CD4-positive, alpha-beta T cell treated with Interleukin-1 beta for 1 hour (primary cell): ENCODE measurements at places on chromosomes 6 and 20.

DNA sequence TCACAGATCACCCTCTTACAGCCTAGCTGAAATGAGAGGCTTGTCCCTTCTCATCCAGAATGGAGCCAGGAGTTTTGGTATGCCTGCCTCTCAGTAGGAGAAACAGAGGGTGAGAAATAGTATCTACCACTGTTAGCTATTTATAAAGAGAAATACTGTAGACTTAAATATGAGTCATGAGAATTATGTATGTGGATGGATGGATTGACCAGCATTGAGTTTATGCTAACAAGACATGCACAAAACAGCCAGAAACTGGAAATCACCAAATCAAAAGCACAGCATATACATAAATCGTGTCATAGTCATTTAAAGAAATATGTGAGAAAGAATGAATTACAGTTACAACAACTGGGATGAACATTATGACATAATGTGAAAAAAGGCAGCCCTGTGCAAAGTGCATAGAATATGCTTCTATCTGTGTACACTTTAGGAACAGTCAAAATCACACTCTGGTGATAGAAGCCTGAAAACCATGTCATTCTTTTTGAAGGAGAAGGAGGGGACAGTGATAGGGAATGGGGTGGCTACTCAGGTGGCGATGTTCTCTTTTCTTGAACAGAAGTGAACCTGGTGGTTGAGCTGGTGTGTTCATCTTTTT lies 79.8 kb upstream of the KIF25 start:
- no peak for DNase-seq

- DNase-seq = no peak
Observed at GRCh38 chr20:10800288-10800687, 126.5 kb upstream of the JAG1 start.

DNA sequence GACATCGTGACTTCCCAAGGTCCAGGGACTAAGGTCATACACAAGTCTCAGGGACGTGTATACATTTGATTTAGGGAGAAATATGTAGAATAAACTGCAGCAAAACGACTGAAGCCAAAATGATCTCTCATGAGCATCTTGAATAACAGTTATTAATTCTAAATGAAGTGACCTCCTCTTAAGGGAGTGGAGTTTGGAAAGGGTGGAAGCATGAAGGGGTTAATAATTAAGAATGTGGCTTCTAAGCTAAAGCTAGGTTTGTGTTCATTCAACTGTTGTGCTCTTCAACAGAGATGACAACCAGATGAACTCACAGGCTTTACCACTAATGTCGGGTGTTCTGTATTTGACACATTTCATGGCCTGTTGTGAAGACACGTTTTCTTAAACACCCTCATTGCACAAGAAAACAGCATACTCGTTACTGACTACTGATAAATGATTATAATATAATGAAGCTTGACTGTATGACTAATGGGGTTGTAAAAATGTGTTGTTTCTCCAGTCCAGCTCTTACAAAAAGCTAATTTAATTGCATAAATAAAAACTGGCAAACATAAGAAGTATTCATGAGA lies 1.5 kb downstream of the PPP1R14C start:
- DNase-seq = no peak

GRCh38 chr6:95431637-95432228 lies 145.6 kb upstream of the MANEA start:
- no peak for DNase-seq

DNA sequence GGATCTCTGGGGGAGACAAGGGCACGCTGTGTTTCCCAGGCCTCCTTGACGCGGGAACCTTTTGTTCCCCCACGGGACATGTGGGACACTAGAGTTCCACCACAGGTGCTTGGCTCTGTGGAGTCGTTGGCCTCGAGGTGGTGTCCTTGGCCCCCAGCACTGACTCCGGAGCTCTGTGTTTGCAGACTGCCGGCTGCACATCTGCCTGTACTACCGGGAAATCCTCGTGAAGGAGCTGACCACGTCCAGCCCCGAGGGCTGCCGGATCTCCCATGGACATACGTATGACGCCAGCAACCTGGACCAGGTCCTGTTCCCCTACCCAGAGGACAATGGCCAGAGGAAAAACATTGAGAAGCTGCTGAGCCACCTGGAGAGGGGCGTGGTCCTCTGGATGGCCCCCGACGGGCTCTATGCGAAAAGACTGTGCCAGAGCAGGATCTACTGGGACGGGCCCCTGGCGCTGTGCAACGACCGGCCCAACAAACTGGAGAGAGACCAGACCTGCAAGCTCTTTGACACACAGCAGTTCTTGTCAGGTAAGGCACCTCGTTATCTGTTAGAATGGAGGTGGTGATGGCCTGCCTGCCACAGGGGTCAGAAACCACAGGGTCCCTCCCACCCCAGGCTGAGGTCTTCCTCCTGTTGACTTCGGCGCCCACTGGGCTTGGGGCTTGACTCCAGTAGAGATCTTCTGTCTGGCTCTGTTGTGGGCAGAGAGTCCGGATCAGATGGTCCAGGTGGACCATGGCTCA lies 9.9 kb downstream of the IRF4 start:
- no peak for DNase-seq

GRCh38 chr6:147695819-147696218 lies 187.3 kb downstream of the SAMD5 start:
- no peak for DNase-seq
